ENCODE measurements at places on chromosomes 6 and 20.

- DNase-seq, result no peak
Observed at GRCh38 chr6:4658486-4658885, 117.7 kb upstream of the CDYL start.

- no peak for DNase-seq
Observed at GRCh38 chr6:108544606-108545005, 16.1 kb upstream of the FOXO3 start.

DNA sequence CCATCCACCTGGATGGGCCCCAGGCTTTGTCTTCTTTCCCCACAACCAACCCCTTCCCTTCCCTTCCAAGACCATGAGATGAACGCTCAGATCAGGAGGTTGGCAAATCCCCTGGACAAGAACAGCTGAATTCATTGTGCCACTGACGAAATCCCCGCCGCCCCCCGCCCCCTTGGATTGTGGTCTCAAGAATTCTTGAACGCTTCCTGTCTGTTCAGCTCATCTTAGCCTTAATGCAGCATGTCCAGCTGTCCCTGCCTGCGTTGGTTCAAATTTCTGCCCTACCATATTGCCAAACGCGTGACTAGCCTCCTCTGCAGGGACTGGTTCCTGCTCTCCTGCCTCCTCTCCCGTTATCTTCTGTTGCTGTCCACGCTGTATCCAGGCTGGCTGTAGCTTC is 133.2 kb downstream of the CDH4 start:
- DNase-seq, result no peak

DNA sequence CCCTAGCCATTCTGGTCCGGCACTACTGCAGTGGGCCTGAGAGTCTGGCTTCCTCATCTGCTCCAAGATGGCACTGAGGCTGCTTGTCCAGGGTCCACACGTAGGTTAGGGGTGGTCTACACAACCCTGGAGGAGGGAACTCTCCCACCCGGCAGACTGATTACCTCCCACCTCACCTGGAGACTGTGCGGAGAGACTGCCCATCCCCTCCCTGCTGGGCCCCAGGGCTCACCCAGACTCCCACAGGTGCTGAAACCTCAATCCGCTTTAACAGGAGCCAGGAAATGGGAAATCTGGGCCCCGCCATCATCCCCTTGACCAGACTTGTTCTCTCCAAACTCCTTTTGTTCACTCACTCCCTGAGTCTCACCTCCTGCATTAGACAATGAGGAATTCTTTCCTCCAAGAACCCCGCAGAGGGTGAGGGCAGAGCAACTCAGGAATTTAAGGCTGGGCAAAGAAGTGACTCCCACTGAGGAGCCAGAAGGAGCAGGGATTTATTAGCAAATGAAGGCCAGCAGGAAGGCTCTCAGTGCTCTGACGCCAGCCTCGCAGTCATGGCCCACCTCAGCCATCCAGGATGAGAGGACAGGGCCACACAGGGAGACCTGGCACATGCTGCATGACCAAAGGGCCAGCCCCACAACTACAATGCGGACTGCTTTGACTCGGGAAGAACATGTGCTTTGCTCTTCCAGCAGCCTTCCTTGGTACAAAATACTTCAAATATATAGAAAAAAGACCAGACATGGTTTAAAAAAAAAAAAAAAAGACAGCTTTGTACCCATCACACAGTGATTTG is 53.0 kb downstream of the CDK5RAP1 start:
- DNase-seq, result no peak

GRCh38 chr6:111278731-111279130 is 191.4 kb downstream of the SLC16A10 start:
- no peak for DNase-seq

- no peak for DNase-seq
Observed at GRCh38 chr6:52538901-52539354, 37.9 kb downstream of the TRAM2 start.

- DNase-seq, result no peak
Observed at GRCh38 chr6:73393278-73393677, 1.4 kb upstream of the DDX43 start.

DNA sequence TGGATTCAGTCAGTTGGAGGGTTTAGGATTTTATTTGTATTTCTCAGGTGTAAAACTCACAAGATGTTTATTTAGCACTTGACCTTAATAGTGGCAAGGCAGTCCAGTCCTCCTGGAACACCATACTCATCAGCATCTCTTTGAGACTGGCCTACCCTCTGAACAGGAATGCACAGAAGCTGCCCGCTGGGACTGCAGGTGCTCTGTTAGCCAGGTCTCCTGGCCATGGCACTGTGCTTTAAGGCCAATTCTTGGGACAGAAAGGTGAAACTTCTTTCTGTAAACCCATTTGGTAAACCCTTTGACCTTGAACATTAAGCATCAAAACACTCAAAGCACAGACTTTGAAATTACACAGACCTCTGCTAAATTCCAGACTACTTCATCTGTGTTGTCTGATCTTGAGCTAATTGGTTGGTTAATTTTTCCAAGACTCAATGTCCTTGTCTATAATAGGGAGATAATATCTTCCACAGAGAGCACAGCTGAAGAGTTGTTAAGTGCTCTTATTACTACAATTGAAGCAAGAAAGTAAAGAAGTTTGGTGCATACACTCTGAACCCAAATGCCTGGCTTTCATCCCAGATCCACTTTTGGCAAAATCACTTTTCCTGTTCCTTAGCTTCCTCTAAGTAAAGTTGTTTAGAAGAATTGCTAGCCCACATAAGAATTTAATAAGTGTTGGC is 54.9 kb upstream of the NT5E start:
- DNase-seq, result no peak

- no peak for DNase-seq
Observed at GRCh38 chr6:85472744-85473143, 22.9 kb downstream of the NT5E start.

GRCh38 chr6:30749554-30750378 is 5.4 kb upstream of the IER3 start:
- no peak for DNase-seq

- DNase-seq, result no peak
Observed at GRCh38 chr20:8635048-8635572, 433.8 kb upstream of the PLCB4 start.

DNA sequence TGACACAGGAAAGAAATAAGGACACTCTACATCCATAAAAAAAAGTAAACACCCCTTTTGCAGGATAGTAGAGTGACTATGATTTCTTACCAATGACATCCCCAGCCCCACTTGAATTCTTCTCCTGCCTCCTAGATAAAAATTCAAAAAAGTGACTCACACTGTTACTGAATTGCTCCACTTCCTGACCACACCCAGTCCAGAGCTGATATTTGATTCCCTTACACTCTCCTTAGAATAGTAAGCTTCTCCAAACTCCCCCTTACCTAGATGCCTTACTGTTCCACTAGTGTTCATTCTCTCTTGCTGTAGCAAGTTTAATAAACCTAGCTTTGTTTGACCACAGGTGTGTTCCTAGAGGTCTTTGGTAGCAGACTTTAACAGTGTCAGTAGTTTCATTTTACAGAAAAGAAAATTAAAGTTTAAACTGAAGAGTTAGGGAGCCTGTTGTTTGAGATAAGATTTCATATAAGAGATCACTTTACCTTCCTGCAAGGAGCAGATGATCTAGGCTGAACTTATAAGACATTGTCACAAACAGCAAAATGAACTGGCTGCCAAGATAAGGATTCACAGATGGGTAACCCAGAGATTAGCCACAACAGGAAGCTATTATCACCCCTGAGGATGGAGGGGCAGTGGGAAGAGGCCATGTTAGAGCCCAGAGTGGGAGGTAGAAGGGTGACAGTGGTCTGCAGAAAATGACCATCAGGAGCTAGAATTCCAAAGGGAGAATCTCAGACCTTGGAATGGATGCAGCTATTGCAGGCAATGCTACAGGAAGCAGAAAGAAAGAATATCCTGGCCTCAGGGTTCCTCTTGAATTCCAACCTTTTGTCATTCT is 28.4 kb upstream of the BTN3A2 start:
- DNase-seq, result no peak

GRCh38 chr6:7770111-7770510 is 44.2 kb downstream of the BMP6 start:
- DNase-seq, result no peak

- no peak for DNase-seq
Observed at GRCh38 chr6:125151700-125152099, 1.9 kb upstream of the TPD52L1 start.

- no peak for DNase-seq
Observed at GRCh38 chr6:27517928-27518787, 45.3 kb upstream of the ZNF184 start.

- DNase-seq, result peak; percentile 54
Observed at GRCh38 chr6:85923013-85923430, 280.3 kb upstream of the SYNCRIP start.

GRCh38 chr6:73679009-73679408 is 17.0 kb upstream of the CD109 start:
- DNase-seq, result no peak

GRCh38 chr6:25866011-25866410 is 8.0 kb downstream of the SLC17A3 start:
- DNase-seq, result no peak

GRCh38 chr6:144912474-144912873 is 627.3 kb downstream of the UTRN start:
- DNase-seq, result no peak
